GM12864 (cell line): ENCODE measurements at places on chromosomes 7 and 10.

- DNase-seq = no peak
Observed at GRCh38 chr7:158031867-158032308, 555.7 kb downstream of the PTPRN2 start.

DNA sequence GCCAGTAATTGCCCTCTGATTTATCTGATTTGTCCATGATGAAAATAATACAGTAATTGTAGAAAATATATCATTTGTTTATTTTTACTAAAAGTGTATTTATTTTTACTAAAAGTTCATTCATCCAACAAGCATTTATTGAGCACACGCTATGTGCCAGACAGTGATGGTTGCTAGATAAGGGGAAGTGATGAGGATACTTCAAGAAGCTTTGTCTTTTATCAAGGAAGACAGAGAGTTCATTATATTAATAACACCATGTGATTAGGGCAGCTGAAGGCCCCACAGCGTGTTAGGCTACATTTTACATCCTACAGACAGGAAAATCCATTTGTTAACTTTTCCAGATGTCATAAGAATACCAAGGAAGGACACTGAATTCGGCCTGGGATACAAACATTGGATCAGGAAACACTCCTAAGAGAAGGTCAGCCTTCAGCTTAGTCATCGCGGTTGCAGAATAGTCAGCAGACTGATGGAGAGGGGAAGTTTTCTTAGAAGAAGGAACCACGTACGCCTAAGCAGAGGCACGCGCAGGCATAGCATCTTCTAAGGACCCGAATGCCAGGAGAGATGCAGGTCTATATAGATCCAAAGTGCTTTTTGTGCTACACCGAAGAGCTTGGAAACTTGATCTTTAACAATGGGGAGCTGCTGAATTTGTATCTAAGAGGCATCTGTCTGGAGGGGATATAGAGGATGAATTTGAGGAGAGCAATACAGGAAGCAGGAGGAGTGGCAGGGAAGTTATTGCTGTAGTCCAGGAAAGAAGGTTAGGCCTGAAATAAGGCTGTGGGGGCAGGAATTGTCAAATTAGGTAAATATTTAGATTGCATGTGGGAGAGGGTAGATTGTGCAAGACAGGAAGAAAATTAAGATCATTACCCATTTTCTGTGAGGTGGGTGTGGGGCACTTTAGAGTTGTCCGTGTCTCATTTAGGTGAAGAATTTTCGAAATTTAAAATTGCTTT is 85.7 kb downstream of the LRGUK start:
- no peak for DNase-seq

DNA sequence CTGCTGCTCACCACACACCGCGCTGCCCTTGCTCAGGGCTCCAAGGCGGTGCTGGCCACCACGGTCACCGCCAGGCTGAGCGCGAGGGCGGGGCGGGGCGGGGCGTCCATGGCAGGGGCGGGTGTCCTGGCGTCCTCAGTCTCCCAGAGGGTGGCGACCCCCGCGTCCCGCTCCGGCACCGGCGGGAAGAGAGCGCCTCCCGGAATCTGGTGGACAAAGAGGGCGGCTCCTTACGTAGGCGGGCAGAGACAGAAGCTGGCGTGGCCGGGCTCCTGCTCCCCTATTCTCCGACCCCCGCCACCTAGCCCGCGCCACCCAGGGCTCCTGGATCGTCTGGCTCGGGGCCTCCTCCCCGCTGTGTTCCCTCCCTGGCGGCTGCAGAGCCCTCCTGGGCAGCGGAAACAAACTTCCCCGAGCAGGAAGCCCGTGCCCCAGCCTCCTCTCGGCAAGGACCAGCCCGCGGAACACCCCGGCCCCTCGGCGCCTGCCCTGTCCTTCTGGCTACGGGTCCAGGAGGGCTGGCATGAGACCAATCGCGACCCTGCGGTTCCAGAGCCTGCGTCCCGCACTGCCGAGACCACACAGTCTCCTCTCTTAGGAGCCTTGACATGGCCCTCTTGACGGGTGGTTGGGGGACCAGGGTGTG is 133.8 kb upstream of the ZNF92 start:
- DNase-seq = no peak

GRCh38 chr7:4748231-4748681 is 27.2 kb upstream of the AP5Z1 start:
- no peak for DNase-seq

DNA sequence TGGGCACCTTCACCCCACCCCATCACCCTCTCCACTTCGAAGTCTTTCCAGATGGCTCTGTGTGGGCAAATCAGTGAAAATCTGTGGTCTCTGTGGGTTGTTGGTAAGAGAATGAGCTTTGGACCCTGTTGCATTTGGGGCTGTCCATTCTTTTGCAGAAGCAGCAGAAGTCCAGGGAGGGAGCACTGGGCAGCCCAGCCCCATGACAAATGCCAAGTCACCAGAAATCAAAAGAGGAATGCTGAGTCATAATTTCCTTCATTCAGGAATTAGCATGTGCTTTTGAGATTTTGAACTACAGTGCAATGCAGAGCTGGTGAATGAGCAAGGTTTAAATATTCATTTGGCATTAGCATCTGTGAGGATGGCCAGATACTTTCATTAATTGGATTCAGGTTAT is 556.2 kb downstream of the LRMDA start:
- DNase-seq = no peak

DNA sequence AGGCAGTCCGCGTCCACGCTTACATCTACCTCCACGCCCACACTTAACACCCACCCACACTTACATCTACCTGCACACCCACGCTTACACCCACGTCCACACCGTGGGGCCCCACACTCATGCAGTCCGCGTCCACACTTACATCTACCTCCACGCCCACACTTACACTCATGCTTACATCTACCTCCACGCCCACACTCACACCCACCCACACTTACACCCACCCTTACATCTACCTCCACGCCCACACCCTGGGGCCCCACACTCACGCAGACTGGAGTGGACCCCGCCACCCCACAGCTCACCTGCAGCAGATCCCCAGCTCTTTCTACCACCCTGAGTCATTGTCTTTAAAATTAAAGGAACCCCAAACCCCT is 32.4 kb upstream of the PWWP2B start:
- DNase-seq = no peak

DNA sequence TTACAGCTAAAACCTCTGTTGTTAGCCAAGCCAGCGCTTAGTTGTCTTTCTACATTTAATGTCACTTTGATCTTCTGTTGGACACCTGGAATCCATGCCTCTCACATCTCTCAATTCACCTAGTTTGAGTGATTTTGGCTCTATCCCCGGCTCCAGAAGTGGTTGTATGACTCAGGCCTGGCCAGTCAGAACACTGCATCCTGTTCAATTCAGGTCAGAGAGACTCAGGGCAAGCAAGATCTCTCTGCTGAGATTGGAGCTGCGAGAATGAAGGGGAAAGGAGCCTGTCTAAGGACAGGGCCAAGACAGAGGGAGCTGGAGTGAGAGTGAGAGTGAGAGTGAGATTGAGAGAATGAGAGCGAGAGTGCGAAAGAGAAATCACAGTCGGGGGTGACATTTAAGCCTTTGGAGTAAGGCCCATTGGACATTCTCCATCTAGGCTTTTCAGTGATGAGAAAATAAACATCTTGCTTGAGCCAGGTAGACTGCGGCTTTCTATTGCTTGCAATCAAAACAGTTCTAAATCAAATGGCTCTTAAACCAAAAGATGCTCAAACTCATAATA is 83.3 kb upstream of the DYNC1I1 start:
- no peak for DNase-seq

- DNase-seq = no peak
Observed at GRCh38 chr7:38951213-38951612, 26.5 kb upstream of the POU6F2 start.

GRCh38 chr10:20396701-20397100 is 500.4 kb downstream of the NEBL start:
- no peak for DNase-seq
